ENCODE measurements at places on chromosomes 5 and 9.

- DNase-seq: no peak
These were observed 156.9 kb upstream of the FST start for GRCh38 chr5:53323511-53323910.

DNA sequence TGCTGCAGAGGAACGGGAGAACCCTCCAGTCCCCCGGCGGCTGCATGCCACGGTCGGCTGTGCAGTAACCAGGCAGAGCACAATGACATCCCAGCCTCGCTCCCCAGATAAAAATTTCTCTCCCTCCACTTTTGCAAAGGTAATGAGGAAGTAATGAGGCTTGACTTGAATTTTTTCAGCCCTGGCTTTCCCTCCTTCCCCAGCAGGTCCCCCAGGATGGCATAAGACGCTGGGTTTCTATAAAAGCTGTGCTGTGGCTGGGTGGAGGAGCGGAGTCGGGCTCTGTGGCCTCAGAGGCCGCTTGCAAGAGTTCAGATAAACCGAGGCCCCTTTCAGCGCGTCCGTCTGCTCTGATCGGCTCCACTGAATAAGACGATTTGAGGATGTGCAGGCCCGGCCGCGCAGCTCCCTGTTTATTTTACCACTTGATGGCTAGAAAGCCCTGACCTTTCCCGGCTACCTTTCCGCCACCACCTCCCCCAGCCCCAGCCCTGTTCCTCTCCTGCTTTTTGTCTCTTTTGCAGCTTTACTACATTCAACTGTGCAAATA is 351.9 kb upstream of the IRX2 start:
- DNase-seq: no peak

DNA sequence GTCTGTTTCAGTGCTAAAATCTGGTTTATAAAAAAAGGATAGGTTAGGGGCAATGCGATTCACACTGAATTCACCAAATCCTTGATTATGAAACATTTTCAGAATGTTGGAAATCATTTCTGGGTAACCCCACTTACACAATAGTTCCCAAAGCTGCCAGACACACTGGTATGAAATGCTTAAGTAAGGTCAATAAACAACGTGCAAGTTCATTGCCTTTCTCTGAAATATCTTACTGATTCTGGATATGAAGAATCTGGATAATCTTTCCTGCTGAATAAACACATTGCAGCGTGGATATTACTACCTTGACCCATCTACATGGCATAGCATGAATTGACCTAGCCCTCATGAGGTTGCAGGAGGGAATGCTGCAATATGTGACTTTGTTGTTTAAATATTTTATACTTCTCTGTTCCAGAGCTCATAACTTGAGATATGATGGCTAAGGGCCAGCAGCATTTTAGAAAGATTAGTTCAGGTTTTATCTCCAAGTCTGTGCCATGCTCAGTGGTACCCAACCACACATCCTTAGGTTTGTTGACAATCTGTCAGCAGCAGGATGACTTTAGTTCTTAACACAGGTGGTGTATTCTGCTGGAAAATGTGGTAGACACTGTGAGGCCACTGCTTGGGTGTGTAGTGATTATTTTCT is 121.0 kb downstream of the NREP start:
- DNase-seq: no peak

DNA sequence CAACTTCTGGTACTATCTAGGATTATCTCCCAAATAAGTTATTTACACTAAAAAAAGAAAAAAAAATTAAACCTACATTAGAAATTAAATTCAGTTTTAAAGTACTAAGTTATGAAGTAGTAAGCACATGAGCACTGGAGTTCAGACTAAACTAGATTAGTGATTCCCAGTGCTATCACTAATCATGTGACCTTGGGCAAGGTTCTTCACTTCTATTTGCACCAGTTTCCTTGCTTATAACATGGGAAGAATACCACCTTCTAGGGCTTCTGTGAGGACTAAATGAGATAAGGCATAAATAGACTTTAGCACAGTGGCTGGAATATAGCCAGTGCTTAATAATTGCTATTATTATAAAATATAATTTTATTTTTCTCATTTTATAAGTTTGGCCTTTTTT is 10.5 kb downstream of the ELOVL7 start:
- DNase-seq: no peak

- DNase-seq: no peak
These were observed 39.3 kb downstream of the DUSP1 start for GRCh38 chr5:172731680-172732074.

GRCh38 chr5:143644727-143645126 is 167.2 kb upstream of the HMHB1 start:
- DNase-seq: no peak

DNA sequence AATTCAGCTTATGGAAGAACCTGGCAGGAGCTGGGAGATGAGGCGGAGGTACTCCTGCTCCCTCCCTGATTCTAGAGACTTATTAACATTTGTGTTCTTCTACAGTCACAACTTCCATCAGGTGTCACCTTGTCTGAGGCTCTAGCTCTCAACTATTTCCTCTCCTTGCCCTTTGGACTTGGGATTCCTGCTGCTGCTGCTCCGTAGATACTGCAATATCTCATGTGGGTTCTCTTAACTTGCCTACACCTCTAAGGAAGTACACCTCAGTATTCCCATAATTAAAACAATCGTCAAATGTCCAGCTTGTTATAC is 21.2 kb downstream of the ANXA1 start:
- no peak for DNase-seq

DNA sequence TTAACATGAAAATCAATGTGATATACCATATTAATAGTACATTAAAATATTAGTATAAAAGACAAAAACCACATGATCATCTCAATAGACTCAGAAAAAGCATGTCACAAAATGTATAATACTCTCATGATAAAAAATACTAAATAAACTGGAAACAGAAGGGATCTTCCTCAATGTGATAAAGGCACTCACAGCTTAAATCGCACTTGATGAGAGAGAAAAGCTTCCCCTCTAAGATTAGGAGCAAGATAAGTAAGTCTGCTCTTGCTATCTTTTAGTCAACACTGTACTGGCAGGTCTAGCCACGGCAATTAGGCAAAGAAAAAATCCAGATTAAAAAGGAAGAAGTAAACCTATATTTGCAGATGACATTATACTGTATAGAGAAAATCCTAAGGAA is 21.8 kb upstream of the MSH3 start:
- no peak for DNase-seq

DNA sequence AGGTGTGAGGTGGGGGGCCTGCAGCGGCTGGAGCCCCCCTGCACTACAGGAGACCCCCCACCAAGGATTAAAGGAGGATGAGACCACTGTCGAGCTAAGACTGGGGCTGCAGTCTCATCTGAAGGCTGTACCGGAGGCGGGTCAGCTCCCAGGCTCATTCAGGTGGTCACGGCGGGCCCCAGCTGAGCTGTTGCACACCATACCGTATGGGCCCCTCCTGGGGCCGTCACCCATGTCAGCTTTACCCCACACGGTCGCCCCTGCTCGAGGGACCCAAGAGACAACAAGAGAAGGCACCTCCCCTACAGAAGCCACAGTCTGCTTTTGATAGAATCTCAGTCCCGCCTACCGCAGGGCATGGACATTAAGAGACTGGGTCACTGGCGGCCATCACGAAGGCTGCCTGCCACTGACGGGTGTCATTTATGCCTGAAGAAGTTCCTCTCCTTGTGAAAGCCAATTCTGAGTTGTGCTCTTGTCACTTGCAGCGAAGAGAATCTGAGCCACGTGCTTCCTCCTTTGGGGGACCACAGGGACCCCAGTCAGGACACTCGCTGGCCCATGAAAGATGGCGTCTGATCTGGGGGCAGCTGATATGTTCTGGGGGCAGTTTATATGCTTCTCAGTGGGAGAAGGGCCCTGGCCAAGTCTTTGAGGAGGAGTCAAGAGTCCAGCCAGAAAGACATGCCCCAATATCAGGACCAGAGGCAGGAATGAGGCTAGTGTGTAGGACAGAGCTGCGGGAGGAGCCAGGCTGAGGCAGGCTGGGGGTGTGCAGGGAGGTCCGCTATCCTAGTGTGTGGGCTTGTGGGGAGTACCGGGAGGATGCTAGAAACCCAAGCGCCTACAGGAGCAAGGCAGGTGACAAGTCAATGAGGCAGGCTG is 102.4 kb downstream of the ZNF354C start:
- no peak for DNase-seq

DNA sequence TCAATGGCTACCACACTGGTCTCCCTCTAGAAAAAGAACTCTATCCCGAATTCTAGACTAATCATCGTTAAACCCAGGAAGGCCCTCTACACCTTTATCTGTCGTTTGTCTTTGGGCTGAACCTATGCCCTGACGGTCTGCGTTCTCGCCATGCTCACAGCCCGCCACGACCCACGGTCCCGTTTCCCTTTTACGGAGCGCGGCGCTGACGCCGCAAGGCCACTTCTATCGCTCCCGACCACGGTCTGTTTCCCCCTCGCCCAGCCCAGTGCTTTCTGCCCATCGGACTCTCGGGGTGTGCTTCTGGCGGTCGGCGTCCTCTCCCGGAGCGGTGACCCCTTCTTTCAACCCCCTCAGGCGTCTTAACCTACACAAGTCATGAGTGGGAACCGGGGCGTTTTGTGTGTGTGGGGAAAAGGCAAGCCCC is 974 bp downstream of the C9orf40 start:
- no peak for DNase-seq

DNA sequence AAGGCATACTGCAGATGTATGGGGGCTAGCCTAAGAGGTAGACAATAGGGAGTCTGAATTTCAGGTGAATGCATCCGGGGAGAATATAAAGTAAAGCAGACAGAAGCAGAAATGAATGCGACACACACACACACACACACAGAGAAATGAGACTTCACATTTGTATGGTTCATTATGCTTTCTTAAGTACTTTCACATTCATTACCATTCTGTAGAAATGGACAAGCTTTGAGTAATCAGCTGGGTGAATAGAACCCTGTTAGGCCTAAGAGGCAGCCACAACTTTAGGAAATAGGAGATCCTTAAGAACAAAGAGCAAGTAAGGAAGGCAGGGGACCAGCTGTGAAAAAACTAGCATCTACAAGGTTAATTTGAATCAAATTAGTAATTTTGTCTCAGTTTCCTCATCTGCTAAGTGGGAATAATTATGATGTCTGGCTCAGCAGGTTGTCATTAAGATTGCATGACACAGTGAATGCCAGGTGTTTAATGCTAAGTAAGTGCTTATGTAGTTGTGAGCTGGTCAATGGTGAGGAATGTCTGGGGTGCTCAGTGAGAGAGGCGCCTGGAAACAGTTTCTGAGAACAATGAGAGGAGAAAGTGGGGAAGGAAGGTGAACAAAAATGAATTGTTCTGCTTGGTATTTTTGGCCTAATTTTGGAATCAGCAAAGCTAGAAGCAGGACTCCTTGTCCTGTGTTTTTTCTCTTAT is 265.8 kb upstream of the CLINT1 start:
- DNase-seq: no peak

DNA sequence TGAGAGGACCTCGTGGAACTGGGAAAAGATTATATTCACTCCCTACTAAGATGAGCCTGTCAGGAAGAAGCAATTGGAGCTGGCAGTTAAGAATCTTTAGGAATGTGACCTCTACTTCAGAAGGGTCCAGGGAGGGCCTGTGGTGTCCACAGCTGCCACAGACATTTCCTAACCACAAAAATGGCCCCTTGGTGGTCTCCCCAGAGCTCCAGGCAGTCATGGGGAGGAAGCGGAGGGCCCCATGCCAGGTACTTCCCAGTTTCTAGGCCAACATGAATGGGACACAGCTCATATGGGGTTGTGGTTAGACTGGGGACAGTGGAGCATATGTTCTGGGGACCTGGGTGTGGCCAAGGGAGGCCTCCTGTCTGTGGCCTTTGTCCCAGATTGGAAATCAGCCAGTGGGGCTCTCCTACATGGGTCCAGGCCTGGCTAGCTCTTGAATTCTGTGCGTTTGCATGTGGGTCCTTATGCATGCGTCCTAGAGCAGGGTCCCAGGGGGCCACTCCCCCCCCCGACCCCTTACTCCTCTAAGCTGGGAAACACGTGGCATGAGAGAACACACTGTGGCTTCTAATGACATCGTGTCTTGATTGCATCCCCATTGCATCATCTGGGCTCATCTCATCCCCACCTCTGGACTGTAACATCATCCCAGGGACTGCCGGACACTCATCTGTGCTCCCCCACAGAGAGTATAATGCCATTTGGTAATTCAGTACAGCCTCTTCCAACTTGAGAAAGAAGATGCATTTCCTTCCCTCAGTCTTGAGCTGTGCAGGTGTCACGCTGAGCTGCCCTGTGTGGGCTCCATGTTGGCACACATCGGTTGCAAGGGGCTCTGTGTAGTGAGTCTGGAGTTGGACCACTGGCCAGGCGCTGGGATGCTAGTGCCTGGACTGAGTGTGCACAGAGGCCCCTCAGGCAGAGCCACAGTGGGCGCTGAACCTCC is 31.3 kb downstream of the IRF1 start:
- DNase-seq: no peak

GRCh38 chr5:62969409-62970120 is 390.9 kb downstream of the LRRC70 start:
- DNase-seq: no peak

DNA sequence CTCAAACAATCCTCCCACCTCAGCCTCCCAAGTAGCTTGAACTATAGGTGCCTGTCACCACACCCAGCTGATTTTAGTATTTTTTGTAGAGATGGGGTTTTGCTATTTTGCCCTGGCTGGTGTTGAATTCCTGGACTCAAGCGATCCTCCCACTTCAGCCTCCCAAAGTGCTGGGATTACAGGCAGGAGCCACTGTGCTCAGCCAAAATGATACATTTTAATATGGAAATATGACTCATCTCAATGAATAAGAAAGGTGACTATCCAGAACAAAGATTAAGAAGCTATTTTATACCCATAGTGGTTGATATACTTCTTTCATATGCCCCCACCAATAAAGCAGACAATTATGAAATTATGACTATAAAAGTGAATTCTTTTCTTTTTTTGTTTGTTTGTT is 166.2 kb downstream of the NFIB start:
- DNase-seq: no peak

DNA sequence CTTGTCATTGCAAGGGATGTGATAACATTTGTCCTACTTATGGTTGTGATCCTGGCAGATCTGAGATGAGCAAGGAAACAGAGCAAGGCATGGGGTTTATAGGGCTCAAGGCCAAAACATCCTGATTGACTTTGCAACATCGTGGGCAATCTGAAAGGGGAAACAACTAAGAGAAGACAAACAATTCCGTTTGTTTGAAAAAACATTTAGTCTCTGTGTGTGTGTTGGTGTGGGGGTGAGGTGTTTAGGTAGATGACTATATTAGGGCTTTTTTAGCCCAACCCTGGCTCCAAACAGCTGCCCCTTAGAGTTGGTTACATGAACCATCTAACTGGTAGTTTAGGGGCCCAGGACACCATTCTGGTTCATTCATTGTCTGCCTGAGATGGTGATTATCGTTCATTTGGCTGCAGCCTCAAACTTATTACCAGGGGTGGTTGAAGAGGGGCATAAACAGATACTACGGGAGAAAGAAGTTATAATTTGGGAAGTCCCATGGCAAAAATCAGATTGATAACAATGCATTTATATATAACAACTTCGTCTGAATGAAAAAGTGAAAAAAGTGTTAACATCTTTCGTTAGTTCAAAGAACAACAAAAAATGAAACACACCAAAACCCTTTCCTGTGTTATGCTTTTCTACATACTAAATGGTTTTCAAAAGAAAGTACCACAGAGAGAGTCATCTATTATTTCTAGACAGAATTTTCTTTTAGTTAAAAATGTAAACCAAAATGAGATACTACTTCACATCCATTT is 5.7 kb downstream of the FYB1 start:
- DNase-seq: no peak

- DNase-seq: no peak
These were observed 14.2 kb downstream of the NUDT2 start for GRCh38 chr9:34343605-34344004.
